Transverse colon (tissue), 4 donors: ENCODE measurements at places on chromosomes 11 and 22. TPM values are rescaled to one million over a fixed set of nuclear protein-coding genes. Genes with fewer than 3 reads are reported as not detected.

DNA sequence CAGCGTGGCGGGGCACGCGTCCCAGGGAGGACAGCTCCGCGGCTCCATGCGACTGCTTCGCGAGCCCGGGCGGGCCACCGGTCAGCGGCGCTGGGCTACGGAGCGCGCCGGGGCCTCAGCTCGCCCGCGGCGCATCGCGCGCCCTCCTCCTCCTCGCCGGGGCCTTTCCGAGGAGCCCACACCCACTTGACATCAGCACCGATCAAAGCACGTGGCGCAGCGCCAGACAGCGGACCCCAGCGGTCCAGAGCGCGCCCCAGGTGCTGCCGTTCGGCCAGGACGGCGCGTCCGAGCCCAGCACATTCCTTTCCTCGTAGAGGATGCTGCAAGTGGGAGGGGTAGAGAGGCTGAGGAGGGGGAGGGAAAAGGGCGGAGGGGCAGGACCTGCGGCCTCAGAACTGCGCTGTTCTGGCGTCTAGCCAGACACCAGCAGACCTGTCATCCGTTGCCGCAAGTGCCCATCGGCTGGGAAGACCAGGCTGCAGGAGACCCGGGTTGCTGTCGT, 88.6 kb downstream of the PLEKHA7 start:
- peak; percentile 55 for DNase-seq

- DNase-seq = no peak
Observed at GRCh38 chr22:30183271-30183670, 63.3 kb downstream of the LIF start.

GRCh38 chr11:119599864-119600541, 129.0 kb downstream of the NECTIN1 start:
- DNase-seq = no peak

DNA sequence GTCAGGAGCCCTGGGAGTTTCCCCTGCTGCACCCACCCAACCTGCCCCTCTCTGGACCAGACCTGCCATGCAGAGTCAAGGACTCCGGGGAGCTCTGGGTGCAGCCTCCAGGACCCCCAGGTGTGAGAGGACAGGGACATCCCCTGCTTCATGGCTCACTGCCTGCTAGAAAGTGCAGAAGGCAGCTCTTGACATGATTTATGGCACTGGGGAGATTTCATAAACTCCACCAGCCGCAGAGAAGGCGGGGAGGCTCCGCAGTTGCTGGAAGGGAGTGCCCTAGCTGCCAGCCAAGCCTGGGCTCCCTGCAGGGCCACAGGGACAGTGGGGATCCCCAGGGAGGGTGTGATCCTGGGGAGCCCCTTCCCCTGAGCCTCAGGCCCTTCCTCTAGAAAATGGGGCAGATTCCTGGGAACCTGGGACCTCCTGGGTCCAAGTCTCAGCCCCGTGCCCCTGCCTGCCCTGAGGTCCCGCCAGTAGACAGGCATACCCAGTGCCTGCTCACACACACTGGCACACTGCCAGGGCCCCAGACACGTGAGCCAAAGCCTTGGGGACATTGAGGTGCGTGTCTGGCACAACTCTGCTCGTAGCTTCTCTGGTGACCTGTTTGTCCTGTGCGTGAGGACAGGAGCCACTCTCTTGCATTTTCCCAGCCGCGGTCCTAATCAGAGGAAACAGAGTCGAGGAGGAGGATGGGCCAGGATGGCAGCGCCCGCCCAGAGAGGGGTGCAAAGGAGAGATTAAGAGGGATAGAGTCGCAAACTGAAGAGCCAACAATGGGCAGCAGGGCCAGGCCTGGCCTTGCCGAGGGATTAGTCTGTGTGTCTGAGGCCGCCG, 13.8 kb downstream of the CABP7 start:
- peak; percentile 33 for DNase-seq

DNA sequence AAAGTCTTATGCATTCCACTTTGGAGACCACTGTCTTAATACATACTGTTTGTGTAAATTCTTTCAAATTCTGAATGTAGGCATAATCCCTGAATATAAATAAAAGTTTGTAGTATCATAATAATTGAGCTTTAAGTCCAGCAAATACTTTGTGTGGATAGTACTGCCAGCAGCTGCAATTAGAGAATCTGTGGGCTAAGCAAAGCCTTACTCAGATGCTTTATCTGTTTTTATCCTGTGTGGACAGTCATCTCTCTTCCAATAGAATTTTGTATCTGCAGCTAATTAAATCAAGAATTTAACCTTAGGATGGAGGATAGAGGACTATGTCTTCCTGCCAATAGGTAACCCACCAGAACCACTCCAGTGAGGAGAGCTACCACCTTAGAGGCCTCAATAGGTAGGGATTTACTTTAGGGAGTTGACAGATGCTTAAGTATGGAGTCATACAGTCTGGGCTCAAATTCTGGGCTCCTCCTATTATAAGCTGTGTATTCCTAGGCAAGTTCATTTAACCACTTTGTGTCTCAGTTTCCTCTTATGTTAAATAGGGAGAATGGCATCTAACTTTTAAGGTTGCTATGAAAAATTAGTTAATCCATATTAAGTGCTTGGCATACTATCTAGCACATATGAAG, 71.1 kb downstream of the STIM1 start:
- no peak for DNase-seq

Gene MPPED2
- total RNA-seq = not detected
